ENCODE measurements at places on chromosomes 12 and 14.
A peak's percentile ranks its signal among the peaks of the same experiment; 100 is the strongest.

DNA sequence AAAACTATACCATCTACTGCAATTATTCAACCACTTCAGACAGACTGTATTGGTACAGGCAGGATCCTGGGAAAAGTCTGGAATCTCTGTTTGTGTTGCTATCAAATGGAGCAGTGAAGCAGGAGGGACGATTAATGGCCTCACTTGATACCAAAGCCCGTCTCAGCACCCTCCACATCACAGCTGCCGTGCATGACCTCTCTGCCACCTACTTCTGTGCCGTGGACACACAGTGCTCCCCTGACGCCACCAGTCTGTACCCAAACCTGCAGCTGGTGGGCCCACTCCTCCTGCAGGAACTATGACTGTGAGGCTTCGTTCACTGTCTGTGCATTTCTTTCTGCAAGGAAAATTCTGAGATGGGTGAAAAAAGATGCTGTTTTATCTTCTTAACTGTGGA lies 284.7 kb downstream of the DAD1 start:
- no peak for DNase-seq

GRCh38 chr12:85457016-85457415 lies 177.0 kb downstream of the ALX1 start:
- DNase-seq: no peak

DNA sequence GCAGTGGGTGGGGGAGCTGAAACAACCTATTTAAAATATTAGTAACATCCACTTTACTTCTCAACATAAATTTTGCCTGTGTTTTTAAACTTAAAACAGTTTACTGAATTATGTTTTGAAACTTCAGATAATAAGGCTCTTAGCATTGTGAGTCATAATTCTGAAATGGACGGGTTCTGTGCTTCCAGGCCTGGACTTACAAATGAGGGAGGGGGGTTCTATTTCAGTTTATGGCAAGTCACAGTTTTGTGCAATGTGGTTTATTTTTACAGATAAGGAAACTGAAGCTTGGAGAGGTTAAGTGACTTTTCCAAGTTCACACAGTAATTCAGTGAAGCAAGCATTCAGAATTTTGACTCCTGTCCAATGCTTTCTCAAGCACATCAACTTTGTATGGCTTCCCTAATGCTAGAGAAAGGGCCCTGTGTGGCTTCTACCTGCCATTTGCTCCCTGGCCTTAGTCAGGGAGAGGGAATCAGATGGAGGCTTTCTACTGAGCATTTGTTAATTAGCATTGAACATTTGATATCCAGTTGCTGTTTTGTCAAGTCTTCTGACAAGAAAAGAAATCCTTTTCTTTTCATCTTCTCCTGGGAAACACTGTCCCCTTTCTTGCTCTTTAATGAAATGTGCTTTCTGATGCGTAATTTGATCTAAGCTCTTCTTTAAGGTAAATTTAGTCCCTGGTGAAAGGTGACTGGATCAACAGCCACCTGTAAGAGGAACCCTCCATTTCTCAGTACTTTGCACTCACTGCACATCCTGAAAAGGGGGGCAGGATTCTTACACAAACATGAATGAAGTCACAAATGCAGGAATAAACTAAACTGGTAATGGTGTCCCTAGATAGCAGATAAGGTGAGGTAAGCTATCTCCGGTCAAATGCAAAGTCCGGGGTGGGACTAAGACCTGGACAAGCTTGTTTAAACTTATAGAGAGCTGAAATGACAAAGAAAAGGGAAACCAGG lies 2.5 kb upstream of the SALL2 start:
- no peak for DNase-seq

GRCh38 chr14:101873991-101874390 lies 90.4 kb upstream of the DYNC1H1 start:
- DNase-seq: no peak

- DNase-seq: no peak
Measured at GRCh38 chr12:94308612-94309011, 151.1 kb downstream of the CEP83 start.

DNA sequence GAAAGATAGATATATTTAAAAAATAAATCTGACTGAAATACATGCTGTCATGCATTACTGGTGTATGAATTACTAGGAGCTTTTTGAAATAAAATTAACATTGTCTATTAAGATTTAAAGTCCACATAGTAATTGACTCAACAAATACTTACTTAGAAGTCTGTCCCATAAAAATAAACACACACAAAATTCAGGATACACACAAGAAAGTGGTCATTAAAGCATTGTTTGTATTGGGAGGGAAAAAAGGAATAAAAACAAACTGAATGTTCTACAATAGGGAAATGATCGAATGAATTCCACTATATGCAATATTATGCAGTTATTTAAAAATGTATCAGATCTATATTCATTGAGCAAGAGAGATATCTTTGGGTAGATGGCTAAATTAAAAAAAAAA lies 118.9 kb downstream of the SLC38A1 start:
- DNase-seq: no peak

- no peak for DNase-seq
Measured at GRCh38 chr12:1797011-1797901, 23.1 kb upstream of the LRTM2 start.

- no peak for DNase-seq
Measured at GRCh38 chr12:52055731-52056711, 4.8 kb downstream of the NR4A1 start.

GRCh38 chr14:58607131-58607951 lies 30.4 kb upstream of the DACT1 start:
- no peak for DNase-seq

- no peak for DNase-seq
Measured at GRCh38 chr12:68352067-68352466, 19.9 kb upstream of the MDM1 start.

GRCh38 chr14:99255621-99256482 lies 16.1 kb downstream of the BCL11B start:
- no peak for DNase-seq

DNA sequence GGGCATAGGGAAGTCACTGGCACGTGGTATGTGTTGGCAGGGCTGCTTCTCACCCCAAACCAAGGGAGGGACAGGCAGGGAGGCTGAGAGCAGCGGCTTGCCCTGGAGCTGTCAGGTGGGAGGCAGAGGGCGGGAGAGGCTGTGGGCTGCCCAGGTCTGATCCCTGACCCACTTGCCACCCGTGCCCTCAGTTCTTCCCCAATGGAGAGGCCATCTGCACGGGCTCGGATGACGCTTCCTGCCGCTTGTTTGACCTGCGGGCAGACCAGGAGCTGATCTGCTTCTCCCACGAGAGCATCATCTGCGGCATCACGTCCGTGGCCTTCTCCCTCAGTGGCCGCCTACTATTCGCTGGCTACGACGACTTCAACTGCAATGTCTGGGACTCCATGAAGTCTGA lies 4.7 kb downstream of the GNB3 start:
- DNase-seq: no peak

DNA sequence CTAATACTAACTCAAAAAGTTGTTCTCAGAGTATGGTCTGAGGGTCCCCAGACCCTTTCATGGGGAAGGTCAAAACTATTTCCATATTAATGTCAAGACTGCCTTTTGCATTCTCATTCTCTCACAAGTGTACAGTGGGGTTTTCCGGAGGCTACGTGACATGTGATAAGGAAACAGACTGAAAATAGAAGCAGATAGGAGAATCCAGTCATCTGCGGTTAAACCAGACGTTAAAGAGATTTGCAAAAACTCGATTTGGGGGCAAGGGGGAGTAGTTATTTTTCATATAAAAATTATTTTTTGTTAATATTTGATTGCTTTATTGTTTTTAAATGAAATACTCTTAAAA lies 1.0 kb upstream of the NAP1L1 start:
- no peak for DNase-seq

DNA sequence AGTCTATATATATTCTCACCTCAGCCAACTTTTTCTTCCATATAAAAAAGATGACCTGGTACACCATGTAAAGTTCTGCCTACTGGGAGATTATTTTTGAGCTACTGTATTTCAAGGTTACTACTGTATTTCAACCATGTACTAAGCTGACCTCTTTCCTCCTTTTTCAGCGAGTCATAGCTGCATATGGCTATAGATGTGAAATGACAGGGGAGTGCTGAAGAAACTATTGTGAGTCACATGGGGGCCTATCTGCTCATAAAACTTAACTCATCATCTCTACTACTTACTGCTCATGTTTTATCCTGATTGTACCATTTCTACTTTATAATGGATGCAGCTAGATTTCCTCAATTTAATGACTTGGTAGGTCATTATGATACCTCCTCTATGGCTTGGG lies 571.4 kb upstream of the ATP2B1 start:
- DNase-seq: no peak

DNA sequence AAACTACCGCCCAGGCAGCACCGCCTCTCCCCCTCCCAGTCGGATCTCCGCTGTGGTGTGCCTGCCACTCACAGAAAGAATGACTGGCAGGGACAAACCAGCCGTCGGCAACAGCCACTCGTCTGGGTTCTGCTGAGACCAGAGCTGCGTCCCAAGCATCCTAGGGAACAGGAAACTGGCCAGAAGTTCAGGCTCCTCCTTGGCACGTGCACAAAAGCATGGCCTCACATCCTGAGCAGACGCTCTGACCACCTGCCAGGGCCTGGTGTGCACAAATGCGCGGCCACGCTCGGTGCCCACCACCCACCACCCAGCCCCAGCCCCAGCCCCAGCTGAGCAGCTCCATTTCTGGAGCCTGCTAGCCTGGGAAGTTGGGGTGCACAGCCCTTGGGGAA lies 214.8 kb downstream of the DPF3 start:
- no peak for DNase-seq

DNA sequence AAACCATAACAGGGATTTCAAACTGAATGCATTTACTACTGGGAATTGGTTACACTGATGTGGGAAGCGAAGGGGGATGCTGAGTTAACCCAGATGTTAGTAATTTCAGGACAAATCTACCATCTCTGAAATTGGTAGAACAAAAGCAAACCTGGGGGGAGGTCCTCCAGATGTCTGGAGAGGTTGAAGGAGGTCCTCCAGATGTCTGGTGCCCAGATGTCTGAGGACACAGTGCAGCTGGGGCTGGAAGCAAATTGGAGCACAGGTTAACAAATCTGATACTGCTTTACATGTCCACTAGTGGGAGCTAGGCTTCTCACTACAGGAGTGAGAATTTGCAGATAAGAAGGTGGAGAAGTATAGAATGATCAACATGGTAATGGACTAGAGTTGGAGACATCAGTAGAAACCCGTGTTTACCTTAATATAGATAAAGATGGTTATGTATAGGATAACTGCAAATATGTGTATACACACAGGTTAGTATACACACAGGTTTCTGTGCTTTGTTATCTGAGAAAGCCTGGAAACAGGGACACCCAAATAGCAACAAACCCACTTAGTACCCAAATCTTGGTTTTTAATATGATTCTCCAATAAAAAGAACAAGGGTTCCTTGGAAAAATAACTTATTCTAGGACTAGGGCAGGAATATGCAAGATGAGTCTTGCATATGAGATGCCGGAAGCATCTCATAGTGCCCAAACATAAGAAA lies 162.5 kb downstream of the C12orf50 start:
- no peak for DNase-seq

- DNase-seq: peak; percentile 24
Measured at GRCh38 chr12:113932381-113933196, 33.5 kb downstream of the RBM19 start.

DNA sequence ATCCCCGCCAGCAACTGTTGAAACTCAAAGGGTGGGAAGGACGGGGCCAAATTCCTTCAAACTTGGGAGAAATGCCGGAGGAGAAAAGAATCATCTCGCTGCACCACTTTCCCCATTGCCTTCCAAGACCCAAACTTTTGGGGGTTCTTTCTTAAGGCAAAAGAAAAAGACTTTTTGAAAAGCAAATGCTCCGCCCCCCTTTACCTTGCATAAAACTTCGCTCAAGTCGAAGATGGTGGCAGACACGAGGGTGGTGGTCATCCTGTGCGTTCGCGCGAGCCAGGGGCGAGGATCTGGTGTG lies 239 bp downstream of the ZFP36L1 start:
- DNase-seq: no peak

GRCh38 chr14:100872259-100873095 lies 31.0 kb downstream of the RTL1 start:
- DNase-seq: no peak

DNA sequence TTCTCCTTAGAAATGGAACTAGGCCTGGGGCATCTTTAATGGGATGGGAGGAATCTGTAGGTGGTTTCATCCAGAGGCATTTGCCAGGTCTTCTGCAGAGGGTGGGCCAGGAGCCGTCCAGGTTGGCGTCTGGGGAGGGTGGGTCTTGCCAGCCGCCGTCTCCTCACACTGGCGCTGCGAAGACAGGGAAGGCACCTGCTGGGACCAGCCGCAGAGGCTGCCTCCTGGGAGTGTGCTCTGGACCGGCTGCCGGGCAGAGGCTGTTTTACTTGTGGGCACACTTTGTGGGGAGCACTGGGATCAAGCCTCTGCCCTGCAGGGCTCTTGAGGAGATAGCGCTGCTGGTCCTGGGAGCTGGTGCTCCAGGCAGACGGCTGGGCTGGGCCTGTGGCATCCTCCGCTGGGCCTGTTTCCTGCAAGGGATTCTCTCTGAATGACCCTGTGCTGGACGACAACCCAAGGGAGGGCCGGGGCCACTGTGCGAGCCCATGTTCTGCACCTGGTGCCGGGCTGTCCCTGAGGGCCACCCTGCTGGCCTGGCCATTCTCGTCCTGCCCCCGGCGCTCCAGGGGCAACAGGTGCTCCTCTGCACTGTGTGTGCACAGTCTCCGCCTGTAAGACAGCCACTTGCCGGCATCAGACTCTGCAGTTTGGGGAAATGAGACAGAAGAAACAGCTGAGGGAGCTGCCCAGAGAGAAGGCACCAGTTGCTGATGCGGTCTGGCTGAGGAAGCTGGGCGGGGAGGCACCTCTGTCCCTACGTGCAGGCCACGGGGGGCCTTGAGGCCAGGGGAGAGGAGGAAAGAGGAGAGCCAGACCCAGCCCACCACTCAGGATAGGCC lies 10.0 kb upstream of the TEX22 start:
- no peak for DNase-seq

- peak; percentile 54 for DNase-seq
Measured at GRCh38 chr12:31118347-31119191, 44.9 kb downstream of the DDX11 start.

DNA sequence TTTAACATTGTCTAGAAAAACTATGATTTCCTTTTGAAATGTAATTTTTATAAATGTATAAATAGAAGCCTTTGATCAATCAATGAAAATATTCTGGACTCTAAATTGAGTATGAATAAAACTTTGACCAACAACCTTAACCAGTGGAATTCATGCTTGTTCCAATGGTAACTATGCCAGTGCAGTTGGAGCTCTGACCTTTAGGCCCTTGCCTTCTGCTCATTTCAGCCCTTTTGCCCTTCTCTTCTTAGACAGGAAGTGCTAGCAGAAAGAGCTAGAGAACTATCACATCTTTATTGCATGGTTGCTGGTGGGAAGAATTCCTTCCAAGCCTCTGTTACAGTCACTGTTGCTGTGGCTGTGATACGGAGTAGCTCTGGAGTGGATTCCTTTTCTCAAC lies 39.7 kb downstream of the TTC8 start:
- DNase-seq: no peak

DNA sequence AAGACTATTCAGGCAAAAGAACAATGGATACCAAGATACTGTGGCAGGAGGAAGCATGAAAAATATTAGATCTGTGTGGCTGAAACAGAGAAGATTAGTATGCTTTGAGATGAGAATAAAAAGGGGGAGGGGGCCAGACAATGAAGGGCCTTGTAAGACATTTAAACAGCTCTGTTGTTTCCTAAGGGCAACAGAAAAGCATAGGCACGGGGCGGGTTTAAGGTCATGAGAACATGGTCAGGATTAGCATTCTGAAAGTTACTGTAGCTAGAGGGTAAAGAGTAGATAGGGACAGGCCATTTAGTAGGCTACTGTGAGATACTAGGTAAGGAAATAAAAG lies 18.6 kb downstream of the INTS13 start:
- no peak for DNase-seq

Measured in right lung (tissue), 10 donors.